ENCODE measurements at places on chromosomes 11 and 22.
A peak's percentile ranks its signal among the peaks of the same experiment; 100 is the strongest.

DNA sequence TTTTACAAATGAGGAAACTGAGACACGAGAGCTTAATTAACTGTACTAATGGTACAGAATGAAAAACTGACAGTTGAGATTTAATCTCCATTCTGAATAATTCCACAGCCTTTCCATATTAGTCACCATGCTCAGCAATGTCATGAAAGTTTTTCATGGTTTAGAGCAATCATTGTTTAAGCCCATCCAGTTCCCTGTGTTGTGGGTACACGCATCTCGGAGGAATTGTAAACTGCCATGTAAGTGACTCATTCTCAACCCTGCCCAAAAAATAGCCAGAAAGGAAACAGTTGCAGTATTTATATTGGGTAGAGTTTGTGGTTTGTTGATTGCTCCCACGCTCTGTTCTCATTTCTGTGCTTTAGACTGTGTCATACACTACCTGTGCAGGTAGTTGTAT is 1790.8 kb downstream of the LRRC4C start:
- peak; percentile 16 for DNase-seq

GRCh38 chr22:23537416-23537815 is 42.7 kb downstream of the IGLL1 start:
- no peak for DNase-seq

DNA sequence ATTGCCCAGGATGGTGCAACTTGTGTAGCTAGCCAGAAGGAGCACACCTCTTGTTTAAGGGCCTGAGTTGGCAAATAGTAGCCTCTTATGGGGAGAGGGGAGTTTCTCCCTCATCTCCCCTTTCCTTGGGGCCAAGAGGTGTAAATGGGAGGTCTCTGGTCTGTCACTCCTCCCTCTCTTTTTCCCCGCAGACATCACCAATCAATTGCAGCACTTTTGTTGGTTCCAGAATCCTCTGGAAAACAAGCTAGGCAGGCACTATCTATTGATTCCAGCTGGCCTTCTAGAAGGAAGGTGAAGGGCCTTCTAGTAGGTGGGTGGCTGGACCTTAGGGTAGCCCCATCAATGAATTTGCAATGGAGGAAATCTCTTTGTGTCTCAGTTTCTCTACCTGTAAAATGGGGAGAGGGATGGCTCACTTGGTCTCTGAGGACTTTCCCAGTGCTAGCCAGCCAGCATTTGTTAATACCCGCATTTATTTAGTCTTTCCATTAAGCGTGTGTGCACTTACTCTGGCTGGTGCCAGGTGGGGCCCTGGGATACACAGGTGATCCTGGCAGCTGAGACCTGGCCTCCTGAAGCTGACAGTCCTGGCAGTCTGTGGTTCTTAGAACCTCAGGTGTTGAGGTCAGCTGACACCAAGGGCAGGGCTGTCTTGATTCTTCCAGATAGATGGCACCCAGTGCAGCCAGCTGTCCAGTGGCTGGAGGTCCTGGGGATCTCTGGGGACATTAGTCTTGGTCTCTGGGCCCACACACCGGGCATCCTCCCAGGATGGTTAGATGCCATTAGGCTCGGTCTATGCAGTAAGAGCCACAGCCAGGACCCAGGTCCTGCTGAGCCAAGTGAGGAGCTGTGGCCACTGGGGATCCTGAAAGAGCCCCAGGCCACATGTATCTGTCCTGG is 51.7 kb downstream of the TSPAN18 start:
- no peak for DNase-seq

DNA sequence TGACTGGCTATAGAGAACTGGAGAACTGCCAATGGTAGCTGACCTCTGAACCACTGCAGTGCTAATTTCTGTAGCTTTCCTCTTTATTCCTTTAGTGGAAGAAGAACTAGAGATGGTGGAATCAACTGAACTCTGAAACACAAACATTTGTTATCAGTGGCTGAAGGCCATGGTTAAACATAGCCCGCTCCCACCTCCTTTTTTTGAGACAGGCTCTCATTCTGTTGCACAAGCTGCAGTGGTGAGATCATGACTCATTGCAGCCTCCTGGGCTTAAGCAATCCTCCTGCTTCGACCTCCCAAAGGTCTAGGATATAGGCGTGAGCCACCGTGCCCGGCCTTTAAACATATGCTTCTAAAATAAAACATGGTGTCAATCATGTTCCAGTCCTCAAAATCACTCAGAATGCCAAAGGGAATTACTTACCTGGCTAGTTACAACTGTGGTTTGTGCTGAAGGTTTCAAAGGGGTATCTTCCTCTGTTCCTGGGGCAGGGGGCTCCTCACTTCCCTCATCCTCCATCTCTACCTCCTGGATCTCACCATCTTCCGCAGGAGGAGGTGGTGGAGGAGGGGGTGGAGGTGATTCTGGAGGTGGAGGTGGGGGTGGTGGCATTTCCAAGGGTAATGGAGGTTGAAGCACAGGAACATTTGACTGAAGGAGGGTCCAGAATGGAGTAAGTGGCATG is 9.0 kb upstream of the AGBL2 start:
- DNase-seq, result no peak

DNA sequence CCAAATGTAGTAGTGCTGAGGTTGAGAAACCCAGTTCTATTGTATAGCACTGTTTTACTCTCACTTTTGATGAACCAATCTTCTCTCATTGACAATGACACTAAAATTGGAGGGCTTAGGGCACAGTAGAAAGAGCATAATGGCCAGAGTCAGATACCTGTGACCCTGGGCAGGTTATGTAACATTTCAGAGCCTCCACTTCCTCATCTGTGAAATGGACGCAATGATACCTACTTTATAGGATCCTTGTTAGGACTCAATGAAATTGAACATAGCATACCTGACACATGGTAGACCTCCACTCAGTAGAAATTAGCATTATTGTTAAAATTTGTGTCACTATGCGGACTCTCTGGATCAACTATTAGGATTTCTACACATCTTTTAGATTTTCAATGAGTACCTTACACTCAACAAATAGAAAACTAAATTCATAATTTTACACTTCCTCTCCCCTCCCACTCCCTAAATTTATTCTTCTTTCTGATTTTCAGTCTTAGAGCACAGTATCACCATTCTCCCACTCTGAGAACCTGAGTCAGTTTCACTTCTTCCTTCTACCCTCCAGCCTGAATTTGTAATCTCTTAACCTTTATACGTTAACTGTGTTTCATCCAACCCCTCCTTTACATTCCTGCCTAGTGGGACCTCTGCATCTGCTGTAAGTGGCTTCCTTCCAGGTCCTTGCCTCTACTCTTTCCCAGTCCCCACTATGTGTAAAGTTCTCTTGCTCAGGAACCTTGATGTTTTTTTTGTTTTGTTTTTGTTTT is 78.3 kb downstream of the MICAL2 start:
- DNase-seq, result no peak

DNA sequence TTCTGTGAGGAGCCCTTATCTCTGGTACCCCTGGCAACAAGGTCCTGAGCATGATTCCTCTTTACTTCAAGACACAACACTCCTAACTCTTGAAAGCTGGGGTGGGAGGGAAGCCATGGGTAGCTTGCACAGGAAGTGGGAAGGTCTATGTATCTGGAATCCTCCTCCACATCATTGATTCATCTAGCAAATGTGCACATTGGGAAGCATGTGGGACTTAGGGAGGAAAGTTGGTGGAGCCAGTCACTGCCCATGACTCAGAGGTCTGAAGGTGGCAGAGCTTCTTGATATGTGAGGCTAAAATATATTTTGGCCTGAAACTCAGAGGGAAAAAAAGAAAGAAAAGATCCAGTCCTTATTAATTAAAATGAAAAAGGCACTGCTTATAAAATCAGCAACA is 1000.9 kb downstream of the DLG2 start:
- DNase-seq, result no peak

GRCh38 chr11:31651208-31651607 is 141.6 kb downstream of the ELP4 start:
- DNase-seq, result no peak

GRCh38 chr11:64186492-64187165 is 658 bp downstream of the STIP1 start:
- DNase-seq, result no peak

- no peak for DNase-seq
Observed at GRCh38 chr22:47794851-47795250, 1032.4 kb downstream of the TBC1D22A start.

DNA sequence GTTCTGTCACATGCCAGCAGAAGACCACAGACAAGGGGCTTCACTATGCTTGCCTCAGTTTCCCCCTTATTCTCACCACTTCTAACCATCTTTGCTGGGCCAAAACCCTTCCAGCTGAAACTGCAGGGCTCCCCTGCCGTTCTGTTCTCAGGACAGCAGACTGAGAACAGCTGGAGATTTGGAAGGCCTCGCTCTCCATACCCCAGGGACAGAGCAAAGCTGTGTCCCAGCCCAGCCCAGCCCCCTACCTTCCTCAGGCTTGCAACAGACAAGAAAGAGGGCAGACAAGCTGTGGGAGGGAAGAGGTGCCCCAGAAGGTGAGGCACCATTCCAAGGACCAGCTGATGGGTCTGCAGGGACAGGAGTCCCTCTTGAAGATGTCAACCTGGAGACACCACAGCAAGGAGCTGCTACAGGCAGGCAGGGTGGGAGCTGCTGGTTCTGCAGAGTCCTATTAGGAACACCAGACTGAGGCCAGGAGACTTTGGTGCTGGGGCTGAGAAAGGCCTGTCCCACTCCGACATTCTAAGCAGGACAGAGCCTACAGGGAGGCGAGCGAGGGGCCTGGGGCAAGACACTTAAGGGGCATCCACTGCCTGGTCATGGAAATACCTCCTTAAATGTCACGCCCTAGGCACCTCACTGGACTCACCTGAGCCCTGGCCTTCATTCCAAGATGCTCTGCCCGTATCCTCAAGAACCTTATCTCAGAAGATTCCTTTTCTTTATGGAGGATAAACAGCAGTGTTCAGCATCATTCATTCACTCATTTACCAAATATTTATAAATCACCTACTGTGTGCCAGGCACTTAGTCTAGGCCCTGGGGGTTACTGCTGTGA is 6.9 kb downstream of the SCN2B start:
- DNase-seq, result no peak

DNA sequence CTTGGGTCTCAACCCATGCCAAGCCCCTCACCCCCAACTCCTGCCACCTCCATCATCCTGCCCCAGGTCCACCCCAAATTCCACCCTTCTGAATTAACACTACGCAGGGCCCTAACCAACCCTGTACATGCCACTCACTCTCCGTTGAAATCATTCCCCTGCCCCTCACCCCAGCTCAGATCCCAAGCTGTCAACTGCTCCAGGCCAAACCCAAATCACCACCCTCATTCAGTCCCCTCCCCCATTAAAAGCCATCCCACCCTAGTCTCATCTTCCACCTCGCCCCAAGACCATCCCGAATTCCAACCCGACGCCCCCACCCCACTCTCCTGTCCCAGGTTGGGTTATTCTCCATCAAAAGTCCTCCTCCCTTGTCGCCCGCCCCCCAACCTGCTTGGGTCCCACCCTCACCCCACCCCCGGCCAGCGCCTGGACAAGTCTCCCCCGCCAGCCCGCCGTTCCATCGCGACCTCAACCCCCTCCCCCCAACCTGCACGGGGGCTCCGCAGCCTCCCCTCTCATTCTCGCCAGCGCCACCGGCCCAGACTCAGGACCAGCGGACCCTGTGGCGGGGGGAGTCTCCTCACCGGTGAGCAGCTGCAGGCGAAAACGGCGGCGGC is 466 bp downstream of the FAM168A start:
- no peak for DNase-seq

- no peak for DNase-seq
Observed at GRCh38 chr22:38479096-38479837, 11.4 kb downstream of the KDELR3 start.

GRCh38 chr22:50305923-50306566 is 1.4 kb downstream of the PLXNB2 start:
- DNase-seq, result peak; percentile 92

GRCh38 chr11:34525888-34526657 is 12.5 kb upstream of the ELF5 start:
- no peak for DNase-seq

DNA sequence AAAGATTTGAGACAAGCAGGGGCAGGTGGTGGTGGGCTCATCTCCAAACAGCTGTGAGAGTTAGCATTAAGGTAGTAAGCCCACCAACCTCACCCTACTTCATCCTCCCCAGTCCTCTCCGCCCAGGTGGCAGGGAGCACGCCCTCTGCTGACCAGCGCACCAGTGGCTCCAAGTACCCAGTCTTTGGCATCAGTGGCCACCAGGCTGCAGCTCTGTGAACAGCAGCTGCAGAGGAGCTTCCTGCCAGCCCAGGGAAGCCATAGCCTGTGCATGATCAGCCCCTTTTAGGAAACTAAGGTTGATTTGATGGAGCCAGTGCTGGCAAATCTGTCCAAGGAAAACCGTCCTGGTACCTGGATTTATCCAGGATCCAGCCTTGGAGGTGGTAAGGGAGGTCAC is 21.7 kb downstream of the CAVIN3 start:
- no peak for DNase-seq

DNA sequence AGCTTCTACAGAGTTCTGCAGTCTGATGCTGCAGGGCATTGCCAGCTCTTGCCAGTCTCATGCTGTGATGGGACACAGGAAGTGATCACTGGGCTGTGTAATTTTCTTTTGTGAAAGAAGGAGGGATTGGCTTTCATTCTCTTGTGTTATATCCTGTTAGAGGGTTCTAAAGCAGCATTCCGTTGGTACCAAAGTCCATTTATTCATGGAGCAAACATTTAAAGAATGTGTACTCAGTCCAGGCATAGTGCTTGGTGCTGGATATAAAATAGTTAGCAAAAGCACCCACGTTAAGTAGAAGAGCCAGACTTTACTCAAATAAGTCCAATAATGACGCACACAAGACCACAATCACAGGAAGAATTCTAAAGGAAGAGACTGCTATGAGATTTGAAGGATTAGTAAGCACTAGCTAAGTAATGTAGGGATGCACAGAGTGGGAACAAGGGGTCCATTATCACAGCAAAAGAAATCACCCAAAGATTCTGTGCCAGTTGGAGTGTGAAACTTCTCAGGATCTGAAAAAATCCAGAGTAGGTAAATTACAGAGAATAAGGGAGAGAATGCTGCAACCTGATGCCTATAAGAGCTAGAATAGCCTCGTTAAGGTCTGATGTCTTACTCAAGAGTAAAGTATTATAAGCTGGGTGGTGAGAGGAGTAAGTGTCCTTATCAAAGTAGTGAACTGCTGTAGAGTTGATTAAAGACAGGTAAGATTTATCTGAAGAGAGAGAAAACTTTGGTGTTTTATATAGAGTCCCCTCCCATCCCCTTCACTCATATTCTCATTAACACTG is 728.3 kb downstream of the METTL15 start:
- DNase-seq, result peak; percentile 78

GRCh38 chr11:134152696-134153095 is 71.1 kb downstream of the NCAPD3 start:
- DNase-seq, result no peak

DNA sequence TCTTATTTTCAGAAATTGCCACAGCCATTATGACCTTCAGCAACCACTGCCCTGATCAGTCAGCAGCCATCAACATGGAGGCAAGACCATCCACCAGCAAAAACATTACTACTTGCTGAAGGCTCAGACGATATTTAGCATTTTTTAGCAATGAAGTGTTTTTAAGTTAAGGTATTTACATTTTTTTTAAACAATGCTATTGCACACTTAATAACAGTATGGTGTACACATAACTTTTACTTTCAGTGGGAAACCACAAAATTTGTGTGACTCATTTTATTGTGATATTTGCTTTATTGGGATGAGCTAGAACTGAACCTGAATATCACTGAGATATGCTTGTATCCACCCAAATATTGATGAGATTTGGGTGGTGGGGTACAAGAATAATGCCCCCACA is 110.9 kb downstream of the TSPAN18 start:
- DNase-seq, result no peak

Measured in epithelial cell of prostate (primary cell).